NCI-H187 (cell line): ENCODE measurements at places on chromosomes 11 and 22.

GRCh38 chr22:44424359-44424682 lies 73.7 kb downstream of the RTL6 start:
- DNase-seq = no peak

DNA sequence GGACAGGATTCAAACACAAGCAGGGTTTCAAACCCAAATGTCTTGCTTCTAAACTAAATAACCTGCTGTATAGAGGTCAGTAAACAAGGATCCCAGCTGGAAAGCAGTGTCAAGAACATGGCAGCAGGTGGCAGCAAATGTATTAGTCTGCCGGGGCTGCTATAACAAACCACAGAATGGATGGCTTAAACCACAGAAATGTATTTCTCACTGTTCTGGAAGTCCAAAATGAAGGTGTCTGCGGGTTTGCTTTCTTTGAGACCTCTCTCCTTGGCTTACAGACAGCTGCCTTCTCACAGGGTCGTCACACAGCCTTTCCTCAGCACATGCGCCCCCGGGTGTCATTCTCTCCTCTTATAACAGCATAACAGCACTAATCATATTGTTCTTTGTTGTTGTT lies 65.1 kb upstream of the LRRC55 start:
- no peak for DNase-seq

- DNase-seq = no peak
These were observed 34.2 kb upstream of the PRR5 start for GRCh38 chr22:44667829-44668189.

DNA sequence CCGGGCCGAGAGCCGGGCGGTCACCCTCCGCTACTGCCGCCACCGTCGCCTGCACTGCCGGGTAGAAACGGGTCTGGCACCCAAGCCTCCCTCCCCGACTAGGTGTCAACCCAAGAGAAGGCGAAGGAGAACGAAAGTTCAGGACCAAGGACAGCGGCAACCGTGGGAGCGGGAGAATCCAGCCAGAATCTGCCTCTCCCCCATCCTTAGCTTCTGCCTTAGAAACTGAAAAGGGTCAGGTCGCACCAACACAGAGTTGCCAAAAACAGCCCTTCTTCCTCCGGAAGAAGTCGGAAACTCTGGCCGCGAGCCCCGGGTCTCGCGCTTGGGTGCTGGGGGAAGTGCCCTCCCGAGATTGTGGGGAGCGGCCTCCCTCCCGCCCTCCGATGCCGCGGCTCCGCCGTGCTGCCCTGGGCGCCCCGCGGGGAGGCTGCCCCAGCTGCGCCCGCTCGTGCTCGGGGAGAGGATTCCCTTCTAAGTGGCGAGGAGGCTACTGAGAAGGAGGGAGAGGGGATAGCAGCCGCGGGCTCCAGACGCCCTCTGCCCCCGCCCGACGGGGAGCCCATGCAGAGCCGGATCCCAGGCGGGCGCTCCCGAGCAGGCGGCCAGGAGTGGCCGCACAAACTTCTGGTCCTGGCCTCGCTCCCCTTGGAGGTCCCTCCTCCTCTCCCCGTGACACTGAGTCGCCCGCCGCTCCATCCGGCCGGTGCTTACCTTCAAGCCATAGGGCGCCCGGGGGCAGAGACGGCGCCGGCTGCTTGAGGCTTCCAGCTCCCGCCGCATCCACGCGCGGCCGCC lies 637 bp downstream of the DRD2 start:
- no peak for DNase-seq

DNA sequence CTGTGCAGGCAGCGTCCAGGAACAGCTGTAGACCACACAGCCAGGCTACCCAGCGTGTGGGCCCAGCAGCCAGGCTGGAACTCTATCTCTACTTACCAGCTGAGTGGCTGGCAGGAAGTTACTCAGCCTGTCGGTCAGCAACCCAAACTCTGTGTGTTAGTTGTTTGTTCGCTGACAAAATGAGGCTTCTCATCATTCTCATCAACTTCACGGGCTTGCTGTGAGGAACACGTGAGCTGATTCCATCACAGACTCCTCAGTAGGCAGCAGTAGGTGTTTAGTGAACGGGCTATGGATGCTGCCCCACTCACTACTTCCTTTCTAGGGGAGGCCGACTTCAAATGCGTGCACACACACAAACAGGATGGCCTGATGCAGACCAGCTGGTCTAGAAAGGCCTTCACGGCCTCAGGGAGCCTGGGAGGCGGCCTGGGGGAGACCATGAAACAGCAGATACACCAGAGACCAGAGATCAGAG lies 830 bp upstream of the SPDYC start:
- no peak for DNase-seq

DNA sequence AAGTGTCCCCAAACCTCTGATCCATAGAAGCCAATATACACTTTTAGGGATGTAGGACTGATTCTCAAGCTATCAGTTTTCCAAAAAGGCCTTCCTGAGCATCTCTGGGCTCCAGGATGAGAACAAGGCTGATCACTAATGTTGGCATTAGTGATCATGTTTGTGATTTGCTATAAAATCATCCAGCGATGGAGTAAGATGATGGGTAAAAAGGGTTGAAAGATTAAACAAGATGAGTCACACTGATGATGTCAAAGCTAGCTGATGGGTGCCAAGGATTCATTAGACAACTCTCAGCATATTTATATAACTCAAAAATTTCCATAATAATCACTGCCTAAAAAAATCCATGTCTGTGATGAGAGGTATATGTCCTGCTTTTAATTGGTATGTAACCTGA lies 42.8 kb downstream of the ZNF280B start:
- no peak for DNase-seq

DNA sequence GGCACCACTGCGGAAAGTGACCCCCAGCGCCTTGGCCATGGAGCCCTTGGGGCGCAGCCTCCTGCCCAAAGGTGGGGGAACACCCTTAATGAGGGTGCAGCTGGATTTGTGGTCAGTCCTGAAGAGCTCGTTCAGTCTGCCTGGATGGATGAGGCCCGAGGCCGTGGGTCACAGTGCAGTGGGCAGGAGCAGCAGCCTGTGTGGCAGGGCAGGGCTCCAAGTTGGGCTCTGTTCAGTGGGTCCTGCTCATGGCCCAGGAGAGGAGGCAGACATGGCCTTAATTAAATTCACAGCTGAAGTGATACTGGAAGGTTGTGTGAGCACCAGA lies 33.3 kb downstream of the FAM83F start:
- DNase-seq = no peak
